Glutamatergic neuron (in vitro differentiated cells): ENCODE measurements at places on chromosomes 5 and 9. TPM values are rescaled to one million over a fixed set of nuclear protein-coding genes. Genes with fewer than 3 reads are reported as not detected.

Gene TPM2
- 188 TPM for total RNA-seq

Gene INSL6
- not detected for total RNA-seq

Gene IRX1
- total RNA-seq: 69.3 TPM

Gene PCDHA10
- 47.7 TPM for total RNA-seq

Gene MEIKIN
- total RNA-seq: not detected

Gene IL3
- total RNA-seq: not detected

DNA sequence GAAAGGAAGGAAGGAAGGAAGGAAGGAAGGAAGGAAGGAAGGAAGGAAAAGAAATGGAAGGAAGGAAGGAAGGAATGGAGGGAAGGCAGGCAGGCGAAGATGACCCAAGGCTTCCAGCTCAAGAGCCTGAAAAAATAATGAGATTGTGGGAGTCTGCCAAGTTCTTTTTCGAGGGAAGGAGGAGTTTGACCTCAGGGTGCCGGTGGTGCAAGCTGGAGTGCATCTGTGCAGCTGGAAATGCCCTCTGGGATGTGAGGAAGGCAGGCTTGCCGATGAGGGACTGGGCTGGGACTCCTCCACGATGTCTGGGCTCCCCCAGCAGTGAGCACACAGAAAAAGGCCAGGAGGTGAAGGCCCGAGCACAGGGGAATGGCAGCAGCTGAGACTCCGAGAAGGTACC is 154.9 kb upstream of the DAPK1 start:
- no peak for DNase-seq

GRCh38 chr9:90970608-90971007 is 169.0 kb downstream of the SYK start:
- no peak for DNase-seq

DNA sequence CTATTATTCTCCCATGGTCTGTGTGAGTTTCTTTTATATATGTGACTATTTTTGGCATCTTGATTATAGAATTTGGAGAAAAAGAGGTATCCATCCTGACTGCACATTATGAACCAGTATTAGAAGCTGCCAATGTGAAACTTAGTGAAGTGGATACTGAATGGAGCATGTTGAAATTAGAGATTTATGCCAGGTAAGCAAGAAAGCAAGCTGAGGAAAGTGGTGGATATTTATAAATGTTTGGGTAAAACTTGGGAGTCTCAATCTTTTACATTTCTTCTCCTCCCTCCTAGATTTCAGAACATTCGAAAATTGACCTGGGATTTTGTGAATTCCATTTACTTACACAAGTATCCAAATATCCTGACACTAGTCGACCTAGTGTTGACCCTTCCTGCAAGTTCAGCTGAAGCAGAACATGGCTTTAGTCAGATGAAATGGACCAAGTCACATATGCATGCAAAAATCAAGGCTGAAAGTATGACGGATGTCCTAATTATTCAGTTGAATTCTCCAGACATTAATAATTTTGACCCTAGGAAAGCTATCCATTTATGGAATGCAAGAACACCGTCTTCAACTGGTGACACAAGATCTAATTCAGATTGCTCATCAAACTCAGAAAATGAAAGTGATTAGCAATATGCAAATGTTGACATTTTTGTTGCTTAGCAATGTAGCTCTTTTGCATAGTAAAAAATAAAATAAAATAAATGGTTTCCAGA is 66.8 kb upstream of the IL7R start:
- DNase-seq: no peak

DNA sequence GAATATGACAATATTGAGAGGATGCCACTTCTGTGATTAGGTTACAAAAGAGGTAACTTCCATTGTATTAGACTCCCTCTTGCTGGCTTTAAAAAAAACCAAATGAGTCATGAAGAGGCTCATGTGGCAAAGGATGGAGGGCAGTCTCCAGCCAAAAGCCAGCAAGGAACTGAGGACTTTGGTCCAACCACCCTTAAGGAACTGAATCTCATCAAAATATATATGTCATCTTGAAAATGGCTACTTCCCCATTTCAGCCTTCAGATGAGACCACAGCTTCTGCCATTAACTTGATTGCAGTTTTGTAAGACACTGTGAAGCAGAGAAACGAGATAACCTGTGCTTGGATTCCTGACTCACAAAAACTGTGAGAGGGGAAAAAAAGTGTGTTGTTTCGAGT is 15.5 kb upstream of the TRIM32 start:
- no peak for DNase-seq

DNA sequence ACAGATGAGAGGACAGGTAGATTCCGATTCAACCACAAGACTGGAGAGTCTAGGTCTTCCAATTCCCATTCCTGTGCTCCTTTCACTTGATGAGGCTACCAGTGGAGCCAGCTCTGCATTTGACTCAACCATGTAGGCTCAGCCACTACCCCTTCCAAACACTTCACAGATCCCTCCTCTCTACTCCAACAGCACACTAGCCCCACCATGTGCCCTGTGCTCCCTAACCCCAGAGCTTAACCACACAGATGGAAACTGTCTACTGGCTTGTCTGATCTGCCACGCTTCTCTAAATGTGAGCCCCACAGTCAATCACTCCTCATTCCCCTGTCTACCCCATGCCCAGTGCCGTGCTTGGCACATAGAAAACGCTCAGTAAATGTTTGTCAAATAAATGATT is 508.2 kb downstream of the CDK5RAP2 start:
- DNase-seq: no peak

DNA sequence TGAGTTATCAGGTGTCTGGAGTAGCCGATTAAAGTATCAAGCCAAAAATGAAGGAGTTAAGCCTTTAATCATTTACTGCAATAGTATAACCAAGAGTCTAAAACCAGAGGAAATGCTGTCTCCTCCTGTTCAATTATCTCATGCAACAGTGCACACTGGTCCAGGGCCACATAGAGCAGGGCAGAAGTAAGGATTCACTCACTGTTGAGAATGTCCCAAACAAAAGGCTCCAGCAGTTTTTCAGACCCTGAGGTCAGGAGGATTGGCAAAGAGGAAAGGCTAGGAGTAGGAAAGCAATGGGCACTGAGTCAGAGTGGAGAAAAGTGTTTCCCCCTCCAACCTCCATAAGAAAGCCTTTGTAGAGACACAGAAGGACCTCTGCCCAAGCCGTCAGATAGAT is 168.2 kb downstream of the RNF180 start:
- DNase-seq: no peak

DNA sequence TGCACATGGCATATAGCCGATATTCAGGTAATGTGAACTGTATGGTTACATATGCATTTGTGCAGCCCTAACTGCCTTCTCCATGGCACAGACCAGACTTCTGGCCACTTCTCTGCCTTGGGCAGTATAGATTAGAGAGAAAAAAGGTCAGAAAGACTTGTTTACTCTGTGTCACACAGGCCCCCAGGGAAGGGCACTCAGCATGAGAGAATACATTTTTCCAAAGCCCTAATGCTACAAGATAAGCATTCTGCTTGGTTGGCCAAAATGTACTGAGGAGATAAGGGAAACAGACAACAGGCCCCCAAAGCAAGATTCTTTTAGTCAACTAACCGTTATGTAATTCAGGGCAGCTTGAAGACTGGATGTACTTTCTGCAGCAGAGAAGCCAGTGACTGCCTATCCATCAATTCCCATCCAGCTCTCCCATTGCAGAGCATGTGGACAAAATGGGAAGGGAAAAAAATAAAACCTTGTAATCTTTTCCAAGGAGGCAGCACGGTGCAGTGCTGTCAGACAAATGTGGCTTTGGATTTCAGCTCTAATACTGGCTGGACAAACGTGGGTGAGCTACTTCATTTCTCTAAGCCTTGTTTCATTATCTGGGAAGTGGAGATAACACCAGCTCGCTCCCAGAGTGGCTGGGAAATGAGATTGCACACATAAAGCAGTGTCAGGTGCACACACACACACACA is 205.9 kb downstream of the NSG2 start:
- no peak for DNase-seq

GRCh38 chr5:172788771-172789686 is 18.0 kb upstream of the DUSP1 start:
- DNase-seq: no peak

GRCh38 chr5:149838881-149839739 is 105.5 kb downstream of the PDE6A start:
- no peak for DNase-seq
